WERI-Rb-1 (cell line): ENCODE measurements at places on chromosomes 2 and 18.

DNA sequence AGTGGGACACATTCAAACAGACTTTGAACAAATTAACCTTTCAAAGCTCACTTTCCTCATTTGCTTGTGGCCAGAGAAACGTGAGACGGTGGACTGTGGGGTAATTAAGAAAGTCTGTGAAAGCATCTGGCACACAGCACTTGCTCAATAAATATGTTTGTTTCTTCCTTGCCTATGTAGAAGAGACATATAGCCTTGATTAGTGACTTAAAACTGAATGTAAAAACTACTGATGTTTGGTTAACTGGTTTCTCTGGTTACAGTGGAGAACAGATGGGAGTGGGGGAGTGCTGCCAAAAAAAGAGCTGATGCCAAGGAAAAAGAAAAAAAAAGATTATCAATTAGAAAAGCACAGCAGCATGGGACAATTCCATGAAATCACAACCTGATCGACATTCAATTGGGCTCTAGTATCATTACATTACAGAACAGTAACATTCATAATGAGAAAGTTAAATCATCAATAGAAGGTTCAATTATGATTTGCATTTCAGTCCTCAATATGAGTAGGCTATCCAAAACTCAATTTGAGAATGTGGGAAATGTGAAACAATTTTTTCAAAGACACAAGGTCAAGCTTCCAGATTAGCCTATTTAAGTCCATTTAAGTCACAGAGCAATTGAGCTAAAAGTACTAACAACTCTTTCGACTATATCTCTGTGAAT lies 14.7 kb downstream of the CUL3 start:
- no peak for DNase-seq

- DNase-seq = no peak
Measured at GRCh38 chr2:128091726-128092080, 703 bp downstream of the UGGT1 start.

- DNase-seq = no peak
Measured at GRCh38 chr2:42091671-42092070, 43.9 kb downstream of the PKDCC start.

DNA sequence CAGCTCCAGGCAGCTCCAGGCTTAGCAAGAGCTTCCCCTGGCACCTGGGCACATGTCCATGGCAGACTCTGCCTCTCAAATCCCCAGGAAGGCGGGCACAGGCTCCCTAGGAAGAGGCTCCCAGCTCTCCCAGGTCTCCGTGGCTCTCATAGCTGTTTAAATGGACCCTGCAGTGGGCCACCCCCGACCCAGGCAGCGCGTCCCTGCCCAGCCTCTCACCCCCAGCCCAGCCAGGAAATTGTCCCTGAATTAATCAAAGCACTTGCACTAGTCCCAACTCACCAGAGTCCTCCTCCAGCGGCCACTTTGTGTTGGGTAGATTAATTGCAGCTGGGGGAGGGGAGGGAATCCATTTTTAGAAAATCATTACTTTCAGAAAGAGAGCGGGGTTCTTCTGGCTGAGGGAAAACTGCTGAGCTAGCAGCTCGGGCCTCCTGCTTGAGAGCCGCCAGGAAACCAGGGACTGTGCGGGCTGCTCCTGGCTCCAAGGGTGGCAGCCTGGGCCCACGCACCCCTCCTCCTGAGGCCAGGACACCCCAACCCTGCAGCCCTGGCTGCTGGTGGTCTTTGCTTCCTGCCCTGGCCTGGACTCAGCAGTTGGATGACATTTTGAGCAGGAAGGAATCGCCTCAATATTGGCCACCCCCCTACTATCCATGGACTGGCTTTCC lies 36.0 kb downstream of the SMAD7 start:
- no peak for DNase-seq

GRCh38 chr2:218860950-218861381 lies 1.4 kb downstream of the WNT6 start:
- peak; percentile 92 for DNase-seq

GRCh38 chr2:229703909-229704630 lies 10.3 kb downstream of the DNER start:
- no peak for DNase-seq

GRCh38 chr18:32360682-32361345 lies 109.9 kb downstream of the GAREM1 start:
- DNase-seq = no peak
